Activated naive CD8-positive, alpha-beta T cell treated with anti-CD3 and anti-CD28 coated beads, Interleukin-2, amount 10 ng/mL, durations not matched to agents 7 days and 5 days (primary cell): ENCODE measurements at places on chromosomes 5 and 9. TPM values are rescaled to one million over a fixed set of nuclear protein-coding genes. Genes with fewer than 3 reads are reported as not detected.

GRCh38 chr9:130852801-130853200 lies 17.7 kb downstream of the ABL1 start:
- DNase-seq = no peak

GRCh38 chr9:73125651-73126050 lies 26.0 kb upstream of the ANXA1 start:
- no peak for DNase-seq

- DNase-seq = no peak
Measured at GRCh38 chr5:170149206-170149515, 43.5 kb downstream of the FOXI1 start.

GRCh38 chr5:62722360-62722759 lies 143.7 kb downstream of the LRRC70 start:
- no peak for DNase-seq

- no peak for DNase-seq
Measured at GRCh38 chr5:102762562-102763227, 7.6 kb downstream of the PAM start.

GRCh38 chr9:130500340-130501180 lies 55.8 kb downstream of the ASS1 start:
- DNase-seq = no peak

- DNase-seq = no peak
Measured at GRCh38 chr5:89053547-89053946, 170.6 kb upstream of the MEF2C start.

- no peak for DNase-seq
Measured at GRCh38 chr5:130231786-130232185, 327.5 kb downstream of the CHSY3 start.

DNA sequence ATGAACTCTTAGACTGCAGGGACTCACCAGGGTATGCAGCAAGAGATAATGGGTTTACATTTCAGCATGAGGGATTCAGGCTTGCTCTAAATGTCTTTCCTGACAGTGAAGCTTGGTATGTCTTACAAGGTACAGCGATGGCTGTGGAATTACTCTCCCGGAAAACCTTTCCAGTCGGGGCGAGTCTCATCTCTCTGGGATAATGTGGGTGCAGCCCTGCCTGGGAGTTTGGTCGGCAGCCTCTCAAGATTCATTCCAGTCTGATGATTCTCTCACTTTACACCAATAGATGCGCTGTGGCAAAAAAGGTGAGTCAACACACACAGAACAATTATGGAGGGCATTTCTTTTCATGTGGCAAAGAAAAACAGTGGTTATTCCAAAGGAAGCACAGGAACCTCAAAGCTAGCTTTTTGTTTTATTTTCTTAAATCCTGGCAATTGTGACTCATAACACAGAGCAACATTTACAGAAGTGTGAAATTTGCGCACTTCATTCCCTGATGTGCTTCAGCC lies 190.3 kb downstream of the DCP2 start:
- DNase-seq = no peak

DNA sequence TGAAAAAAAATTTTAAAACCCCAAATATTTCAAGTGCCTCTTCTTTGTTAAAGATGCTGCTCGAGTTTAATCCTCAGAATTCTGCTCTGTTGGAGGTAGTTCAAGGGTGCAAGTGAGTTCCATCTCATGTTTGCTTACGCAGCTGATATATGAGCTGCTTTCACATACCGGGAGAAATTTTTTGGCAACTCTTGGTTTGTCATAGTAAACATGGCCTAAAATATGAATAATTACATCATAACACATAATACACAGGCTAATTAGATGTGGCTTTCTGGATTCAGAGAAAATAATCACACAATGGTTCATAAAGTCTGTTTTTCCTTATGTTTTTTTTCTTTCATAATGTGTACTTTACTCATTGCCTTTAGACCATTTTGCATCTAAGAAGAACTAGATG lies 1134.1 kb downstream of the PTPRD start:
- DNase-seq = no peak

- no peak for DNase-seq
Measured at GRCh38 chr9:132726576-132727130, 56.4 kb downstream of the GTF3C4 start.

DNA sequence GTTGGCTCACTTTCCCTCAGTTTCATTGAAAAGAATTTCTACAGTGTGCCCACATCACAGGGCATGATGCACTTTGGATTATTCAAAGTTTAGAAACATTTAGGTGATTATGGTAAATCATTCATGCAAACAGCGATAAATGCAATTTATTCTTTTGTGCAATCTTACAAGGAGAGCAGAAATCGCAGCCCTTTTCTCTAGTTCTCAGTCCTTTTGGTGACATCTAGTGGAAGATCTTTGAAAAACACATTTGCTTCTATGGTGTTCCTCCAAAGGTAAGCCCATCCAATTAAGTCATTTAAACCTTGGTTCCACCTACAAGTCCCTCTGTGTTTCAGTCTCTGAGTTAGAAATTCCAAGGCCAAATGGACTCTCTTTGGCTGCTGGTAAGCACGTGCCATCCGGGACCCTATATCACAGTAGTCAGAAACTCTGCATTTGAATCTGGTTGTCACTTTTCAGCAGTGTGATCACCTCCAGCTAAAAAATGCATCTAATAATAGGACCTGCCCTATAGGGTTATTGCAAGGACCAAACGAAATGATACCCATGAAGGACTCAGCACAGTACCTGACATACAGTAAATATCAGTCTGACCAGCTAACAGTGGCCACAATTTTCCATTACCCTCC lies 66.4 kb downstream of the MACROH2A1 start:
- DNase-seq = no peak

DNA sequence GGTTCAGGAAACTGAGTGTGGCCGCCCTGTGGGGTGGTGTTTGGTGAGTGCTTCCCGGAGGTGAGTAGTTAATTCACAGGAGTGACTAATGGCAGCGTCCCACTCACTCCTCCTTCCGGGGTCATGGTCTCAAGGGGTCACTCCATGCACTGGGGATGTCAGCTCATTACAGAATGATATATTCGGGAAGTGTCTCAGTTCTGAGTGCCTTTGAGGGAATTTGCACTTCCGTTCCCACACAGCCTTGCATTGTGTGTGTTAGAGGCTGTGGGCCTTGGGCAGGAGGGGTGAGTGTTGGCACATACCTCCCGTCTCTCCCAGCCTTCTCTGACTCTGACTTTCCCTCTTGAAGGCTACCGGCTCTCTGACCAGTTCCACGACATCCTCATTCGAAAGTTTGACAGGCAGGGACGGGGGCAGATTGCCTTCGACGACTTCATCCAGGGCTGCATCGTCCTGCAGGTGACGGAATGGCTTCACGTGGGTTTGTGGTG lies 10.5 kb upstream of the AHRR start:
- DNase-seq = no peak

- no peak for DNase-seq
Measured at GRCh38 chr5:68189613-68190012, 25.9 kb upstream of the PIK3R1 start.

DNA sequence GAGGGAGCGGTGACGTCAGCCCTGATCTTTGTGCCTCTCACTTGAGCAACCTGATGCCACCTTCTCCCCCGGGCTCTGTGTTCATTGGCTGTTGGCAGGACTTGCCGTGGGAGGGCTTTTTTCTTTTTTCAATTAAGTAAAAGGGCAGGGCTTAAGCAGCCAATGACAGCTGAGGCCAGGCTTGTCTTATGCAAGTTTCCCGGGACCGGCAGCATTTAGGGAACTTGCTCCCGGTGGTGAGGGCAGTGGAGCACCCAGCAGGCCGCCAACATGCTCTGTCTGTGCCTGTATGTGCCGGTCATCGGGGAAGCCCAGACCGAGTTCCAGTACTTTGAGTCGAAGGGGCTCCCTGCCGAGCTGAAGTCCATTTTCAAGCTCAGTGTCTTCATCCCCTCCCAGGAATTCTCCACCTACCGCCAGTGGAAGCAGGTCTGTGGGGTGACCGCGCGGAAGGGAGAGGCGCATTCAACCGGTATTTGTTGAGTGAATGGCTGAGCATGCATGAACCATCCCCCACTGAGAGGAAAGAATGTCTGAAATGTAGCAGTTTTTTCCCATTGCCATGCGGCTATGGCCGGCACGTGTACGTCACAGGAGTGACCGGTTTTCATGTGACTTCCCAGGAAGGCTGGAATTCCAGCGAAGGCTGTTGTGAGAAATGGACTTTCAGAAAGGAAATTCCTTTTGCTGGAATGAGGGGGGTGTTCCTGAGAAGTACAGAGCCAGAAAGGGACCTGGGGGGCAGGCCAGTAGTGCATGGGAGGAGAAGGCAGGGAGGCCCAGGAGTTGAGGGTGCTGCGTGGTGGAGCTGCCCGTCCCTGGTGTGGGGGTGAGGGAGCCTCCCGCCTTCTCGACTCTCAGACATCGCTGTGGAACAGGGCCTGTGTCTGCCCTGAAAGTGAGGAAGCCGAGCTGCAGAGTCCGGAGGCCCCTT lies 29.0 kb downstream of the PTGES2 start:
- DNase-seq = no peak

- DNase-seq = no peak
Measured at GRCh38 chr5:61397937-61398336, 65.9 kb downstream of the ZSWIM6 start.

DNA sequence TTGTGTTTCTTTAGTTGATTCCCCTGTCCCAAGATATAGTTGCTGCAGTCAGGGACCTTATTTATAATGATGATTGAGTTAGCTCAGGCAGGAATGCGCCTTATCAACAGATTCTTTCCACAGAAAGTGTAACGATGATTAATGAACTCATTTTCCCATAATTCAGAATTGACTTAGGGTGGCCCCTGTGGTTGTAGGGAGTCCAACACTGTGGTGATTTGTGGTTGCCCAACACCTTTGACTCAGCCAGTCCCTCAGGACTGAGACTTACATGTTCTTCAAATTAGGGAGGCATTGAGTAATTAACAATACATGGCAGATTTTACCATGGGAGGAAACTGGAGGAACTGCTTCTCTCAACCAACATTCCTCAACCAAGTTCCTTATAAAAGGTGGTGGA lies 221.9 kb downstream of the GABRG2 start:
- no peak for DNase-seq

DNA sequence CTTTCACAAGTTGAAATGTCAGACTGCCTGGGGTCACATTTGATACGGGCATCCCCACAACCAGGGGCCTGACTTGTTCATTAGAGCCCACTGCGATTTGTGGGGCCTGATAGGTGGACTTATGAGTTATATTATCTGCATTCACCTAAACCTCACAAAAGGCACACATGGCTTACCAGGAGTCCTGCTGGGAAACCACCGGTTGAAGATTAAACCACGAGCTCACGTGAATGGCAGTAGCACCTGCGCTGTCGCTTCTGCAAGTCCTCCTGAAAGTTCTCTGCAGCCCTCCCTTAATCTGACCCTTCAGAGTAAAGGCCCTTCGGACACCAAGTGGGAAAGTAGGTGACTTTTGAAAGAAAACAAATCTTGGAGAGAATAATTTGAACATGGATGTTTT lies 68.9 kb downstream of the PPIC start:
- DNase-seq = no peak

GRCh38 chr9:401223-401622 lies 186.6 kb downstream of the DOCK8 start:
- DNase-seq = no peak

GRCh38 chr9:126401107-126401506 lies 74.5 kb downstream of the MVB12B start:
- DNase-seq = no peak

GRCh38 chr9:77883133-77883532 lies 148.5 kb downstream of the GNAQ start:
- no peak for DNase-seq

GRCh38 chr5:177444106-177445051 lies 2.2 kb upstream of the PRR7 start:
- DNase-seq = peak; percentile 43

DNA sequence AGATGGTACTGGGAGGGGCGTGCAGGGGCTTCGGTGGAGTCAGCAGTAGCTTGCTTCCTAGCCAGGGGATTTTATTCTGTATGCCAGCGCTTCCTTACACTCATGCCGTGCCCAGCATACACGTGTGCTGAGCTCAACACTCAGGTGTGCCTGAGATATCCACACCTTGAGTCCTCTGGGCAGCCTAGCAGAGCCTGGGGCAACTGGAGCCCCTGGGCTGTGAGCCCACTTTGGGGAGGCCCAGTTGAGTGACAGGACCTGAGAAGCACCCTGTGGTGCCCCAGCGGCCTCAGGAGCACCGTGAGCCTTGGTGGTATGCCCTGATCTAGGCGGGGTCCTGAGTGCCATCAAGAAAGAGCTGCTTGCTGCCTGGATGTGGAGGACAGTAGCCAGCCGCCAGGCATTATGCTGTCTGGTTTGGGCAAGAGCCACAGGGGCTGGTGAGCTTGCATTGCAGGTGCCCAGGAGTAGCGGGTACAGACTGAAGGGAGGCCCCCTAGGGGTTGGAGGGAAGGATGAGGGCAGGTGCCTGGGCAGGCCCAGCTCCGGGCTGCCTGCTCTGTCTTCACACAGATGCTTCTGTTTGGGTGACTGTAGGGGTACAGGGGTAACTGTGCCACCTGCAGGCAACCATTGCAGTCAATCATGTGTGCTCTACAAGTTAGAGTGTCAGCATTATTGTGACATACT lies 42.9 kb downstream of the BNIP1 start:
- no peak for DNase-seq

DNA sequence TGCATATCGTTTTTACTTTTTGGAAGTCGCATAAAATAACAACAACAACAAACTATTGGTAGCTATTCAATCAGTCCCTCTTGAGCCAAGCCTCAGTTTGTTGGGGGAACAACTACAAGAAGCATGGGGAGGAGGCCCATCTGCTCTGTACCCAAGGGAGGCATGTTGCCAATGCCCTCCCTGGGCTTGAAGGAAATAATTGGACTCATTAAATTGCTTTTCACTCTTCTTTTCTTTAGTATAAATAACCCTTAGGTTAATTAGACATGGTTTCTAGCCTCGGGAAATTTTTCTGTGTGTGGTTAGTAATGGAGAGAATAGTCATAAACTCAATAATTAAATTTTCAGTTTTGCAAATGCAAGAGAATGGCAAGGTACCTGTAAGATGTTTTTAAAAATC lies 500.7 kb downstream of the TLE4 start:
- DNase-seq = no peak

- DNase-seq = no peak
Measured at GRCh38 chr5:76475936-76476335, 72.9 kb downstream of the IQGAP2 start.

- DNase-seq = no peak
Measured at GRCh38 chr9:136061405-136061804, 33.7 kb downstream of the NACC2 start.

GRCh38 chr5:62132276-62132675 lies 173.7 kb upstream of the KIF2A start:
- DNase-seq = no peak

DNA sequence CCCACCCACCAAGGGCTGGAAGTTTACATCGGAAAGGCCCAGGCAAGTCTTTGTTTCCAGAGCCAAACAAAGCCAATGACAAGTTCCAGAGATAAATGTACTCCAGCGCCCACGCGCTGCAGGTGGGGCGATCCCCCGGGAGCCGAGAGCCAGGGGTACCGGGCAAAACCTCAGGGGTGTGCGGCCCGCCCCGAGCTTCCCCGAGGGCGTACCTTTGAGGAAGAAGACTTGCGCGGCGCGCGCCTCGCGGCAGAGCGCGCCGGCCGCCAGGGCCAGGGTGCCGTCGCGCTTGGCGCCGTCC lies 671 bp downstream of the DUSP1 start:
- DNase-seq = no peak

- DNase-seq = no peak
Measured at GRCh38 chr5:76622973-76623596, at the start of gene F2RL2. F2RL2 (minus strand) TSS chr5:76623403; CDS start chr5:76623230, 173 bp downstream.

LHX3 gene
- total RNA-seq = not detected

CDO1 gene
- total RNA-seq = 0.54 TPM

OTP gene
- total RNA-seq = not detected

SMU1 gene
- 22.2 TPM for total RNA-seq

FGD3 gene
- 161 TPM for total RNA-seq

PAEP gene
- not detected for total RNA-seq

SLC27A6 gene
- not detected for total RNA-seq

PCDHB10 gene
- total RNA-seq = not detected

ZNG1A gene
- total RNA-seq = 27.5 TPM

ARSI gene
- not detected for total RNA-seq

WASHC1 gene
- total RNA-seq = 27.4 TPM
